Head of caudate nucleus (tissue), 42 donors: ENCODE measurements at places on chromosomes 7 and 10.
A peak's percentile ranks its signal among the peaks of the same experiment; 100 is the strongest.

DNA sequence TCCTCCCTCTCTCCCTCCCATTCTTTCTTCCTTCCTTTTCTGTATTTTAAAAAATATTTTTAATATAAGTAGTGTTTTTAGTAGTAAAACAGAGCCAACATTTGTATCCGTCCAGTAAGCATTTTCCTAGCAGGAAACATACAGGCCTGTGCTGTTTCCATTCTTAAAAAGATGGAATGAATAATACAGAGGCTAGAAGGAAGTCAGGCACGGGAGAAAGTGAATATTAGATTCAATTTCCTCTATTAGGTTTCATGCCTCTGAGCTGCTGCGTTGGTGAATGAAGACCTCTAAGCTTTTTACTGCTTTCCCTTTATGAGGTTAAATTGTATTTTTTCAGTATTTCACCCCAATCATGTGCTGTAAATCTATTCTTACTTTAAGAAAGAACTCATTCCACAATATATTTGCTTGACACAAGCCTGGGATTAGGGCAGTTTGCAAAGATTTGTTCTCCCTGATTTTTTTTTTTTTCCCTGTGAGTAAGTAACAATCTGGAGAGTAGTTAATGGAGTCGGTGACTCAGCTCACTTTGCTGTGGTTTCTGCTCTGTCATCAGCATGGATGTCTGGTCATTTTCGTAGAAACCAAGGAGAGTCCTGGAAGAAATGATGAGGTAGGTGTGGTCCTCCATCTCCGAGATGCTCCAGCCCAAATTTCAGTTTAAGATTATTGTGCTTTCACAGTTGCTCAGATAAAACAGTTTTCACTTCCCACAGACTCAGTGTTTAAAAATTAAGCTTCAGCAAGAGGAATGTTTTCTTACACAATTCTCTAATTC, 76.1 kb upstream of the PITRM1 start:
- no peak for DNase-seq

DNA sequence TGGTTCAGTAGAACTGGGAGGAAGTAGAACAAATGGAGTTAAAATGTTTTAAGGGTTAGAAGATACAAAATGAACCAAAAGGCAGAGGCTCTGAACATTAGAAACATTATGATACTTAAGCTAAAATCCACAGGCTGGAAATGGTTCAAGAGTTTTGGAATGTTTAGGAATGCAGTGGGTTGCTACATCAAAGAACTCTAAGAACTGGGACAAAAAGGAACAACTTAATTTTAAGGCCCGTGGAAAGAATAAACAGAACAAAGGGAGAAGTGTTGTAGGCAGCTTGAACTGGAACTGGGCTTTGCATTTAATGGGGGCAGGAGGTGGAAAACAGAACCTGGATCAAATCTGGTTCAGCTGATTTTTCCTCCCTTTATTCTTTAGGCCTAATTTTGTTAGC, 3.5 kb upstream of the C7orf25 start:
- DNase-seq = no peak

- DNase-seq = no peak
Measured at GRCh38 chr10:24645784-24646183, 77.9 kb downstream of the ARHGAP21 start.

GRCh38 chr7:149046416-149046815, 18.1 kb upstream of the PDIA4 start:
- no peak for DNase-seq

GRCh38 chr10:3500408-3500856, 284.6 kb downstream of the KLF6 start:
- DNase-seq = peak; percentile 80

GRCh38 chr7:157817944-157818700, 481.3 kb downstream of the DNAJB6 start:
- DNase-seq = no peak

DNA sequence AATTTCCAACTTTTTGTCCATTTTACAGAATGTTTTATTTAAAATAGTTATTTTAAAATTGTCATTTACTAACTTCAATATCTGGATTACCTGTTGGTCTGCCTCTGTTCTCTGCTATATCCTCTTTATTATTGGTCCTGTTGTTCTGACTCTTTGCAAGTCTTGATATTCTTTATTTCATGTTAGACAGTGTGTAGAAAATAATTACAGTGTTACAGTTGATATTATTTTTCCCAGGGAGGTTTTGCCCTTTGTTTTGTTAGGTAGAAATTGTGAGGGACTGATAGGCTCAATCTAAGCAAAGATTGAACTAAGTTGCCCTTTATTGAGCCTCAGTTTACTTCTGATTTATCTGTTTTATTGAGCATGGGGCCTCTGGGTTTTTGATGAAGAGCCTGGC, 49.4 kb upstream of the CADPS2 start:
- DNase-seq = no peak

GRCh38 chr7:145817687-145818086, 298.9 kb upstream of the CNTNAP2 start:
- no peak for DNase-seq

- DNase-seq = no peak
Measured at GRCh38 chr7:134552105-134552504, 3.2 kb downstream of the AKR1B15 start.

- no peak for DNase-seq
Measured at GRCh38 chr10:93039721-93040120, 20.9 kb upstream of the CYP26C1 start.

- no peak for DNase-seq
Measured at GRCh38 chr7:31948029-31948428, 122.2 kb downstream of the PDE1C start.

GRCh38 chr10:79073784-79074432, 5.1 kb downstream of the ZMIZ1 start:
- DNase-seq = no peak

DNA sequence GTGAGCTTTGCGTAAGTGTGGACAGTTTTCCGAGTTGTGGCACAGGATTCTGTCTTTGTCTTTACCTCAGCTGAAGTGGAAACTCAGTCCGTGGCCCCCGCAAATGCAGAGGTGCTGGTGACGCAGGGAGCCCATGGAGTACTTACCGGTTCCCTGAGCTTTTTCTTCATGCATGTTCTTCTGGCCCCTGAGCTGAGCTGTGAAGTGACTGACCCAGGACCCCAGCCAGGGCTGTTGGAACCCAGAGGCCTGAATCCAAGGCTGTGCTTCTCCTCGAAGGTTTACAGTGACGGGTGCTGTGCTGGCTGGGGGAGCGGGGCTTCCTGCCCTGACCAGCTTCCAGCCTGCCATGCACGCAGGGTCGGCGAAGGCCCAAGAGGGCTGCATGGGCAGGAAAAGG, 223.5 kb downstream of the GLRX3 start:
- no peak for DNase-seq

- DNase-seq = no peak
Measured at GRCh38 chr10:87918254-87918859, 54.9 kb downstream of the PTEN start.

DNA sequence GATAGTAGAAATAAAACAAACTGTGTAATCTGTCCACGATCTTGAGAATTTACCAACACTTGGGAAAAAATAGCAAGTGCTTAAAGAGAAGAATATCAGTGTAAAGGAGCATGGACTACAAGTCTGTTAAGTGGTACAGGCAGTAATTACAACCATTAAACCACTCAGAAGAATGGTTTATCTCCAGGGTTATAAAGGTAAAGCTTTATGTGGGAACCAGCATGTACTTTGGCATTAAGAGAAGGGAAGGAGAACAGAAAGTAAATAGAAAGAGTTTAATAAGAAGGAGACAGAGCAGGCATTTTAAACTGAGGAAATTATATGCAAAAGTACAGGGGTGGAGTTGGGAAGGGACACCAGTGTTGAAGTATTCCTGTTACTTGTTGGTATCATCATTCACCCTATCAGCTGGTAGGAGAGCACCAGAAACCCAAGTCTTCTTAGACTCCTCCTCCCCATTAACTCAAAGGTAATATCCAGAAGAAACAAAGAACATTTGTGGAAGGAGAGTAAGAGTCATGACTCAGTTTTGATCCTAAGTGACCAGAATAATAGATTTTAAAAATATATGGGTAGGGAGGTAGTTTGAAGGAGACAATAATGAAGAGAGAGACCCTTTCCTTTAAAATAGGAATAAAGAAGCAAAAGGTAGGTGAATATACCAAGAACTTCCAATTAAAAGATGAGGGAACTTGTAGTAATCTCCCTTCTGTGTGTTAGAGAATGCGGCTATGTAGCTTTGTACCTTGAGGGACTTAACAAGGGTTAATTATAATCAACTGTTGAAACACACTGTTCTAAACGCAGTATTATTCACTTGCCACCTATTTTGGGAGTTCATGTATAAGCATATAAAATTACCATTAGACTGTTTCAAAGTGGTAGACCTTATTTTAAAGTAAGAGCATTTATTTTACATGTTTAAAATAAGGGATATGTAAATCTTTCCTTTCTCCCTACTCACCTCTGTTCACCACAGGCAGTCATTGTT, 92.1 kb upstream of the STRIP2 start:
- DNase-seq = no peak

DNA sequence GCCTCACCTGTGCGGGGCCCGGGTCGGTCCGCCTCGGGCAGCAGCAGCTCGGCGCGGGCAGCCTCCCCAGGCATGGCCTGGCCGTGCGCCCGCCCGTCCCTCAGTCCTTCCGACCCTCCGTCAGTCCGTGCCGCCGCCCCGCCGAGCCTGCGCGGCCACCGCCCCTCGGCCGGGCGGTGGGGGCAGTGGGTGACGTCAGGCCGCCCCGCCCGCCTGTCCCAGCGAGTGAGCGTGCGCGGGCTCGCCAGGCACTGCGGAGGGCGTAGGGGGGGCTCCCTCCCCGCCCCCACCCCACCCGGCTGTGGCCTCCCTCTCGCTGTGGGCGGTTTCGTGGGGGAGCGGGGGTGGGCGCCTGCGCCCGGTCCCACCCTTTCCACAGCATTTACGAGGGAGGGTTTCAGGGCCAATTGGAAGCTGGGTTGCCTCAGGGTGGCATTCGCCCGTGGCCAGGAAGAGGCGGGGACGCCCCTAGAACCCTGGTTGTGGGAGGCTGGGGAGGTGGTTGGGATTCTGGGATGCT, at the start of gene NACAD:
TSS of gene NACAD (minus strand) at position 149 of the 520 bp plus-strand sequence. CDS start at position 74, 75 bp downstream.
- peak; percentile 85 for DNase-seq

- no peak for DNase-seq
Measured at GRCh38 chr7:22934023-22934422, 79.9 kb downstream of the HYCC1 start.

DNA sequence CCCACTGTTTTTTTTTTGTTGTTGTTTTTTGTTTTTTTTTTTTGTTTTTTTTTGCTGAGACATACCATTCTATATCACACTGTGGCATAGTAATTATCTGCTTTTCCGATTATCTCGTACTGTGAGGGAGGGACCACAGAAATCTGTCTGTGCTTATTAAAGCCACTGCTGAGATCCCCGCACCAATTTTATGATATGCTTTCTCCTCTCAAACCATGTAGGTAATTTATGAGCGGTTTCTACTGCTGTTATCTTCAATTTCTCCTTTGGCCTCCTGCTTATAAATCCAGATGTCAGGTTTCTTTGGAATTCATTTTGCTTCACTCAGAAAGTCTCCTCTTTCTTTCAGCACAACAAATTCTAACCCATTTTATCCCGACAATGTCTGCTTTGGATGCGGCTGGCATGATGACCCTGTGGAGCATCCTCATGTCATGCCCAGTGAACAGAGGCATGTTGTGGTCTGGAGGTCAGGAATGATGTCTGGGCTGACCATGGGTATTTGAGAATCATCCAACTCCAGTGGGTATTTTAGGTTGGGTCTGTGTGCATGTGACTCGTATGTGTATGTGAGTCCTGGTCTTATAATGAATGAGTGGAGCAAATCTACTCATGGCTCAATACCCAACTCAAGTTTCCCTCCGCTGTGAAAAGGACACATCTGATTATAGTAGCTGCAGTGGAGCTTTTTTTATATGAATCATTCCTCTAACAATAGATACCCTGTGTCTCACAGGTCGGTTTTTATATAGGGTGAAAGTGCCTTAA, 213.4 kb downstream of the GALNT17 start:
- DNase-seq = no peak

GRCh38 chr7:46226860-46227259, 305.8 kb upstream of the IGFBP3 start:
- no peak for DNase-seq

DNA sequence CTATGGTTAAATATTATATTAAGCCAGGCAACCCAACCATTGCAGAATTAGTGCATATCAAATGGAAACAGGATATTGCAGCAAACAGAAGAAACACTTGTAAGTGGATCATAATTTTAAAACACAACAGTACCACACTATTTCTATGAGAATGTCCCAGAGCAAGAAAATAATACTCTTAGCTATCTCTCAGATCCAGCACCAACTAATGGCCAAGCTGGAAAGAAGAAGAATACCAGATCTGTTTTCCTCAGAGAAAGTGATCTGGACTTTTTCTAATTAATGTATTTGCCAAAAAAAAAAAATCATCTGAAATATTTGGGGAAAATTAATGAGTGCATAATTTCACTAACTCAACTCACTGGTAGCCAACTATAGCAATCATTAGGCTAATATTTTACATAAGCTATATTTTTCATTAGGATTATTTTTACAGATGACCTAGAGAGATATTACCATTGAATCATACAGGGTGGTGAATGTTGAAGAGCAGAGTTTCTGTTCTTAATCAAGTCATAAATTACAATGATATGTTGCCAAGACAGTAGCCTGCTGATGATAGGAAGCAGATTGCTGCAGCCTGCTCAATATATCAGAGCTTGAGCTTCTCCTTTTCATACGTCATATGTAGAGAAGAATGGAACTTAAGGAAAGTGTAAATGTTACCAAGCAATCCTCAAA, 995.4 kb upstream of the LRRN3 start:
- DNase-seq = no peak

DNA sequence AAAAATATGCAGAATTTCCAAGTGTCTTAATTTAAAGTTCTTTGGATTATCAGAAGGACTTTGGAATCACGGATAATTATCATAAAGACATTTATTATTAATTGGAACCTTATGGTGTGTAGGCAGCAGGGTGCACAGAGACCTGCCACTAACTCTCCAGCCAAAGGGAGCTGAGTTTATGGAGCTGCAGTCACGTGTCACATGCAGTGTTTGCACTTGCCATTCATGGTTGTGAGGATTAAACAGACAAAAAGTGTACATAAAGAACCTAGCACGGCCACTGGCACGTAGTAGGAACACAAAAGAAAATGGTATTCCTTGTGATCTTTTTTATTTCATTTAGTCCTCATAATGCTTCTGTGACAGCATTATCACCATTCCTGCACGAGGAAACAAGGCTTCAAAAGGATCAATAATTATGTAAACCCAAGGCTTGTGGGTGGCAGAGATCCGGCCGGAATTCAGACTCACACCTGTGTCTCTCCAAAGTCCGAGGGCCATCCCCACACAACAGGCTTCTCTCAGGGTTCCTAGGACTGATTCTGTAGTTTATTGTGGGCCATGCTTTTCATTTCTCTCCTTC, 143.9 kb upstream of the STK17A start:
- DNase-seq = no peak
